ENCODE measurements at places on chromosomes 12 and 14.

GRCh38 chr12:116169071-116169470 lies 108.4 kb downstream of the MED13L start:
- no peak for DNase-seq

GRCh38 chr14:94360945-94361565 lies 27.3 kb downstream of the SERPINA1 start:
- no peak for DNase-seq

- no peak for DNase-seq
These were observed 41.4 kb downstream of the PHETA1 start for GRCh38 chr12:111327474-111327873.

- DNase-seq: no peak
These were observed 24.0 kb upstream of the RIC8B start for GRCh38 chr12:106750524-106750923.

DNA sequence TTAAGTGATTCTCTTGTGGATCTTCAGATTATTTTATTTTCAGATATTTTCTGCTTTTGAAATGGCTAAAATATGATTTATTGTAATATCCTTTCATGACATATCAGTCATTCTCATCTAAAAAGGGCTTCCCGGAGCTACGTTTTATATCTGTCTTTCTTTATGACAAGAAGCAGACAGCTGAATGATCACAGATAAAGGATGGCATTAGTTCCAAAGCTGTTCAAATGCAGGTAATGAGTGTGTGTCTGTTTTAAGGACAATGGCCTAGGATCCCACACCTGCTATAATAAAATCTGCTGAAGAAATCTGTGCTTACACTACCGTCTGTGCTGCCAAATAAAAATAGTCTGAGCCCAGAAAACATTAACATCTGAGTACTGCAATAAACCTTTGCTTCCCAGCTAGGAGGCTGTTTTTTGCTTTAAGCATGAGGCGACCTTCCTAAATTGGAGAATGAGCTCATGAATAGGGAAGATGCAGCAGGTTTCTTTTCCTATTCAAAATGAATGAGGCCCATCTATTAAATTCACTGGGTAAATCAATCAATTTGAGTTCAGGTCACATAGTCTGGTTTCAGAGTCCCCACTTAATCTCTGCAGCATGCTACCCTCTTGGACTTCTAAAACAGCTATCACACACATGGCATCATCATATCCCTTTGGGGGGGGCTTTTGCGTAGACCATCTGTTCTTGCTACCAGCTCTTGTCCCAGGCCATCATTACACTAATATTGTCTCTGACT lies 498.5 kb downstream of the NELL2 start:
- no peak for DNase-seq

DNA sequence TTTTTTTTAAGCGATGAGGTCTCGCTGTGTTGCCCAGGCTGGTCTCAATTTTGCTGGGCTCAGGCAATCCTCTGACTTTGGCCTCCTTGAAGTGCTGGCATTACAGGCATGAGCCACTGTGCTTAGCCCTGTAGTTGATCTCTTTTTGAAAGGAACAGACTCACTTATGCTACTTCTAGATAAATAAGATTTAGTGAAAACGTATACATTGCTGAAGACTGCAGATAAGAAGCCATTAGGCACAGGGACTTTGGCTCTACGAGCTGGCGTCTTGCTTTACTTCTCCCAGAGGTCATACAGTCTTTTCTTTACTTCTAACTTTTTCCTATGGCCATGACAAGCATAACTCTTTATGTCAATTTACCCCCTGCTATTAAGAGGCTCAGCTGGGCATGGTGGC lies 9.4 kb downstream of the PTGR2 start:
- no peak for DNase-seq

DNA sequence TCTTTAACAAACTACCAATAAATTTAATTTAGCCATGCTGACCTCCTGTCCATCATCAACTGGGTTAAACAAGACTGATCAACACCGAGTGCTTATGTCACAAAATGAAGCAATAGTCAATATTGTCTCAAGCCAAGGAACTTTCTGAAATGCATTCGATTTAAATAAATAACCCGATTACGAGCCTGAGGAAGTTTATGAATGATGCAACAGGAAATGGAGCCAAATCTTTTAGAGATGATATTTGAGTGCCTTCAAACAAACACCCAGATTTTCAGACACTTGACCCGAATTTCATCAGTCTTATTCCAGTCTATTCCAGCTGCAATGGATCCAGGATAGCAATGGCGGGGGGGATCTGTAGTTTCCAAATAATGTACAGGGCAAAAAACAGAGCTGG lies 27.9 kb downstream of the FAR2 start:
- no peak for DNase-seq

GRCh38 chr12:114689075-114689994 lies 5.4 kb upstream of the TBX3 start:
- DNase-seq: no peak

DNA sequence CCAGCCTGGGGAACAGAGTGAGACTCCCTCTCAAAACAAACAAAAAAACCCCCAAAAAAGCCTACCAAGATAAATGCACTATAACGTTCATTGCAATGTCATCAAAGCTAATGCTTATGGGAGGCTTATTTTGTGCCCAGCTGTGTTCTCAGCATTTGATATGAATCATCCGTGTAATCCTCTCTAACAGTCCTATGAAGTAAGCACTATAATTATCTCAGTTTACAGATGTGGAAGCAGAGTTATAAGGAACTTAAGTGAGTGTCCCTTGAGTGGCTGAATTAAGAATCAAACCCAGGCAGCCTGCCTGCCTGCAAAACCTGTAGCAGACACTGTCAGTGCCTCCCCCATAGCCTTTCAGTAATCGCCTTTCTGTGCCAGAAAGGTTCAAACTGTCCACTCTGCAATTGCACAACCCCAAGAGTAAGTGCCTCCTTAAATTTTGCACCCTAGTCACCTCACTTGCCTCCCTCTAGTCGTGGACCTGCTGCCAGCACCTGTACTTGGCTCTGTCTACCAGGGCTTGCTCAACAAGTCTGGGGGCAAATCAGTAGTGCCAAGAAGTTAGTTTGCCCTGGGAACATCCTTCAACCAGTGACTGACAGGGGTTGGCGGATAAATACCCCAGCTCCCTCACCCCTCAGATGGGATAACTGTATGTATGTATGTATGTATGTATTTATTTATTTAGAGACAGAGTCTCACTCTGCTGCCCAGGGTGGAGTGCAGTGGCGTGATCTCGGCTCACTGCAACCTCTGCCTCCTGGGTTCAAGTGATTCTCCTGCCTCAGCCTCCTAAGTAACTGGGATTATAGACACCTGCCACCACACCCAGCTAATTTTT lies 23.8 kb upstream of the PPP1CC start:
- no peak for DNase-seq

DNA sequence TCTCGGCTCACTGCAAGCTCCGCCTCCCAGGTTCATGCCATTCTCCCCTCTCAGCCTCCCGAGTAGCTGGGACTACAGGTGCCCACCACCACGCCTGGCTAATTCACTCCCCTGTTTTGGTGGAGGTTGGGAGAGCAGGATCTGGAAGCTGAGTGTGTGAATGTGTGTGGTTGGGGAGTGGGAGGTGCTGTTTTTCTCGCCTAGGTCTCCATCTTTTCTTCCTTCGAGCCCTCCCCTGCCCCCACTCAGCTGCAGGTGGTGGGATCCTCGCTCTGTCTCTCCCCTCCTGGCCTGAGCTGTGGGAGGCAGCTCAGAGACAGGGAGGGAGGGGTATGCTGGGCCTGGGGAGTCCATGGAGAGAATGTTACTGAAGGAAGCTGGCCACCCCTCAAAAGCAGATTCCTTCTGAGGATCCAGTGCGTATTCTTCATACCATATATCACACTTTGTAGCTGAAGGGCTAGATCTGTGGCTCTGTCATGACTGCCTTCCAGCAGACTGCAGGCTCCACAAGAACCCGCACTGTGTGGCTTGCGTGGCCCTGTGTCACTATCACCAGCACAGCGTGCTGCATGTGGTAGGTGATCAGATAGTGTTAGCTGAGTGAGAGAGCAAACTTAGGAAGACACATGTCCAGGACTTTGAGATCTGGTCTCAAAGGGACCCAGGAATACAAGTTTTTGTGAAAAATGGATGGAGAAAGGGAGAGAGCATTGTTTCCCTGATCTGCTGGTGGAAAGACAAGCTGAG lies 2.8 kb downstream of the KRT83 start:
- DNase-seq: no peak

DNA sequence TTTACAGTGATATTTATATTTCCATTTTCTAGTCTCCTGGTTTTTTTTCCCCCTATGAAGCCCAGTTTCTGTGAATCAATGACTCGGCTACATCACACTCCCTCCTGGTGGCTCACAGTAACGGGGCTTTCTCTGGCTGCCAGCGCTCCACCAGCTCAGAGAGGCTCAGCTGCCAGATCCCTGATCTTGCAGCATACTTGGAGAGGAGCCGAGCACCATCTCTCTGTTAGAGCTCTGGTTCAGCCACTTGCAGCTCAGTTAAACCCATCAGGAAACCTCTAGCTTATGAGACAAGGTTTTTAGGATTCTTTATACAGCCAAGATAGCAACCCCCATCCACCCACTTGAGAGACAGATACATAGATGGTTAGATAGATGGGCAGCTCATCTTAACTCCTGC lies 74.6 kb downstream of the CIT start:
- DNase-seq: no peak

- no peak for DNase-seq
These were observed 15.2 kb downstream of the MED6 start for GRCh38 chr14:70585231-70585630.

GRCh38 chr12:62260733-62261683 lies 804 bp downstream of the USP15 start:
- DNase-seq: peak; percentile 62

GRCh38 chr14:23566112-23566777 lies 1.3 kb downstream of the AP1G2 start:
- DNase-seq: no peak

DNA sequence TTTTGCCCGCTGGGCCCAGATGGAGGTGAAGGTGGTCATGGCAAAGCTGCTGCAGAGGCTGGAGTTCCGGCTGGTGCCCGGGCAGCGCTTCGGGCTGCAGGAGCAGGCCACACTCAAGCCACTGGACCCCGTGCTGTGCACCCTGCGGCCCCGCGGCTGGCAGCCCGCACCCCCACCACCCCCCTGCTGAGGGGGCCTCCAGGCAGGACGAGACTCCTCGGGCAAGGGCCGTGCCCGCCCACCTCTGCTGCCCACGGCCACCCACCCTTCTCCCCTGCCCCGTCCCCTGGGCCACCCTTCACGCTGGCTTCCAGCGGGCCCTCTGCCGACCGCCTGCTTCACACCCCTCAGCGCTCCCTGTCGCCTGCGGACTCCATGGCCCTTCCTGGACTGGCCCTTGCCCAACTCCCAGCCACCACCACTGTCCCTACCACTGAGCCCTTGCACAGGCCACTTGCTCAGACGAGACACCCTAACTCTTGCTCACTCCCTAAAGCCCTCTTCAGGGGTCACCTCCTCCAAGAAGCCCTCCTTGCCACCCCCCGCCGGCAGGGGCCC lies 42.5 kb downstream of the CYP46A1 start:
- no peak for DNase-seq

DNA sequence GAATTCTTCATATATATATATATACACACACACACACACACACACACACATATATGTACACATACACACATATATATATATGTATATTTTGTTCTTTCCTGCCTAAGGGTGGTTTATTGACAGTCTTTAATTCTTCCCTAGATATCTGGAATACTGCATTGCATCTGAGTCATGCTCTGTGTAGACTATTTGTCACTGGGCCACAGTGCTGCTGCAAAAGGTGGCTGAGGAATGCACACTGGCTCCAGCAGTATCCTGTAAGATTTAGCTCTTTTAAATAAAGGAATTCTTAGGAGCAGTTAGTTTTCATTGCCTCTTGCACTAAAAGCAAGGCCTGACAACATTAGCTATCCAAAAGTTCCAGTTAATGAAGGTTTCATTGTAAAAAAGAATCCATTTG lies 200.9 kb downstream of the APAF1 start:
- DNase-seq: no peak

- DNase-seq: no peak
These were observed 355.0 kb downstream of the ETNK1 start for GRCh38 chr12:22979854-22980469.

DNA sequence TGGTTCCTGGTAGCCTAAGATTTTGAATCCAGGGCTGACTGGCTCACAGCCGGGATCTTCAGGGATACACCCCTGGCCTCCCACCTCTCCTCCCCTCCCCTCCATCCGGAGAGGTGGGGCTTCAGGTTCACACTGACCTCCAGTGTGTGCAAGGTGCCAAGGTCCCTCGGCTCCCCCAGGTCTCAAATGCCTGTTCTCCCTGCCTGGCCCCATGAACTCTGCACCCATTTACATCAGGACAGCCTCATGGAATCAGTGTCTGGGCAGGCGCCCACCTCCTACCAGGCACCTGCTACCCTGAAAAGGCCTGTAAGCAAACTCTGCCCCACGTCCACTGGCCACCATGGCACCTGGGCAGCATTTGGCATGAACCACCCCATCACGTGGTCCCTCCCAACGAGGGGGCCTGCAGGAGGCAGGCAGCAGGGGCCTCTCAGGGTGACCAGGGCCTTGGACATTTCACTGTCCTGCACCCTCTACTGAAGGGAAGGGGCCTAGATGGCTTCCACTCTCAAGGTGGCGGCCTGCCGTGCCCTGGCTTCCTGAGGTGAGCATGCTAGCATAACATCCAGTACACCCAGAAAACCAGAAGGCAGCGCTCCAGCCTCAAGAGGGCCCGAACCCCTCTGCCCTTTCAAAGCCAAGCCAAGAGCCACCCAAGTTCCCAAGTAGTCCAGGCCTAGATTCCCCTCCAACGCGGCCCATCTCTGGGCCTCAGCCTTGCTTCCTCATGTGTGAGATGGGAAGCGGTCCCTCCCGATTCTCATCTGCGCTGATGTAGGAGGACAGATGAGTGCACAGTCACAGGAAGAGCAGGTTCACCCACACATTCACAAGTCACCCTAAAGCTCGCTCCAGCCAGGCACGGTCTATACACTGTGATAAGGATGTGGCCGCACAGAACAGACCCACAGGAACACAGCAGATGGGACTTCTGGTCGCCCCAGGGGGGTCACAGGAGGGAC lies 37.3 kb downstream of the CCDC85C start:
- no peak for DNase-seq

GRCh38 chr14:93033084-93033982 lies 82.4 kb downstream of the ITPK1 start:
- no peak for DNase-seq

DNA sequence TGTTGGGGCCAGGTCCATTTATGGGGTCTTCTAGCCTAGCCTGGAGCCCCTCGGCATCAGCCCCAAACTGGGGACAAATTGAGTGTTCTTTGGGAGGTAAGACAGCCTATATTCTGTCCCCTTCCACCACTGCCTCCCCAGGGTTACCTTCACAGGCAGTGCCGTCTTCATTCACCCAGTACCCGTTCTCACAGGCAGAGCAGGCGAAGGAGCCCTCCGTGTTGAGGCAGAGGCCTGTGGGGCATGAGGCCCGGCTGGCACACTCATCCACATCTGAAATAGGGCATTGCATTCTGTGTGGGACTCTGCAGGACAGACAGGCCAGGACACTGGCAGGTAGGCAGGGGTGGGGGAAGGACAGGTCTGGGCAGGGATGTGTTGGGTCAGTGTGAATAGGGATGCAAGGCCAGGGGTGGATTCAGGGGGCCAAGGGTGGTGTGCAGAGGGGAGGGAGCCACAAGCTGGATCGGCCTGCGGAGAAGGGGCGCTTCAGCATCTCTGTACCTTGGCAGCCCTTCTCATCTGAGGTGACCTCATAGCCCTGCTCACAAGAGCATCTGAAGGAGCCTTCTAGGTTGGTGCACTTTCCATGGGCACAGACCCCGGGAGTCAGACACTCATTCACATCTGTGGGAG lies 16.1 kb downstream of the ISCA2 start:
- no peak for DNase-seq

GRCh38 chr14:57402173-57402852 lies 11.9 kb downstream of the NAA30 start:
- no peak for DNase-seq

Measured in activated effector memory CD4-positive, alpha-beta T cell treated with Interleukin-2 at 50 U/mL for 16 hours (primary cell).